ENCODE measurements at places on chromosomes 2 and 18.
A peak's percentile ranks its signal among the peaks of the same experiment; 100 is the strongest.

- DNase-seq = no peak
These were observed 13.5 kb downstream of the LMAN1 start for GRCh38 chr18:59345556-59345955.

- DNase-seq = no peak
These were observed 232.8 kb downstream of the DYM start for GRCh38 chr18:49227441-49228165.

DNA sequence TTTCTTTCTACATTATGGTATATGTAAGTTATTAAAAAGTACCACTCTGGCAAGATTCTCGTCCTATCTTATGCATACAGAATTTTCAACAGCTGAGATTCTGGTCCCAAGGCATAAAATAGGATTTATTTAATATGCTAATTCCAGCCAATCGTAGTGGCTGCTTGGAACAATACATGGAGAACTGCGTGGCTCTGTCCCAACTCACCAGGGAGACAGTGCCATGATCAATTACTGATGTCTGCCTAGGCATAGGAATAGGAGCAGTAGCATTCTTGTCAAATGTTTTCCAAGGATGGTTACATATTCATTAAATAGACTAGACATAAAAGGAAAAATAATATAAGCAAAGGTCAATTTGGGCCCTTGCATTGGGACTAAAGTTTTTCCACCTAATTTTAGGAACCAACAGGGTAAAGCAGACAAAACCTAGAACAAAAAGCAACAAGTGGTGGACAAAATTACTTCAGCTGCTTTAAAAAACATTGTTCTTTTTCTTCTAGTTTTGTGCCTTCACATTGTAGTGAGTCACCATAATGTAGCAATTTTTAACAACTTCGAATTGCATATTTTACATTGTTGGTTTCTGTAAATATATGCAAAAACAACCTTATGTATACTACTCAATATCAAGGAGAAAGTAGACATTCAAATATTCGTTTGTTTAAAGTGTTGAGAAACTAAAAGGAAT is 232.8 kb upstream of the ATP5MC3 start:
- no peak for DNase-seq

- no peak for DNase-seq
These were observed 67.5 kb downstream of the PLCL1 start for GRCh38 chr2:197871780-197872456.

DNA sequence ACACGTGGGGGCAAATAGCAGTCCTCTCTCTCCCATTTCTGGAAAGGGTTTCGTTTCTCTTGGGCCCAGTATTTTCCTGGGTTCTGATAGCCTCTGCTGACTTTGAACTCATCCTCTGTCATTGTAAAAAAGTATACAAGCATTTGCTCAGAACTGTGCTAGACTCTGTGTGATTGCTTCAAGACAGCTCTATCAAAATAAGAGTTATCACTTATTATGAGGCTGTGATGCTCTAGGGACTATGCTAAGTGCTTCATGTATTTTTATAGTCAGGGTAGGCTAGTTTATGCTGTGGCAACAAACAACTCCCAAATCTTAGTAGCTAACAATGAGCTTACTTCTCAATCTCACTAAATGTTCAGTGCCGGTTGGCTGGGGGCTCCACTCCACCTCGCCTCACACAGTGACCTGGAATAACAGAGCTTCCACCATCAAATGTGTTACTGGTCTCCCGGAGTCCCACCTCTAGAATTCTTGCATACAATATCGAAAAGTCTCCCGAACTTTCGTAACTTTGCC is 110.8 kb upstream of the CDC42EP3 start:
- DNase-seq = no peak

DNA sequence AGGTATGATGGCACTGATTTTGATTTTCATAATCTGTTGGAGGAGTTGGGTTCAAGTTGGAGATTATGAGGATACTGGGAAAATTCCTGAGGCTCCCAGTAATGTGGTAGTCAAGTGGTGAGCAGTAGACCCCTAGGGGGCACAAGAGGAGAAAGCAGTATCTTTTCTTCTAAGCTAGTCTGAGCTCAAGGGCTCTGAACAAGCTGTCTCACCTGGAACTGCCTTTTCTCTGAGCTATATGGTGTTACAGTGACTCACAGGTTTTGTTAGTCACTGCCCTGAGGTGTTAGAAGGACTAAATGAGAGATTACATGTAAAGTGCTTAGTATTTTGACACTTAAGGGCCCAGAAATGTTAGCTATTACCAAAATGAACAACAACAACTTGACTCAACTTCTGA is 42.2 kb downstream of the CD302 start:
- DNase-seq = no peak

- no peak for DNase-seq
These were observed 220.2 kb upstream of the APCDD1 start for GRCh38 chr18:10234281-10234680.

DNA sequence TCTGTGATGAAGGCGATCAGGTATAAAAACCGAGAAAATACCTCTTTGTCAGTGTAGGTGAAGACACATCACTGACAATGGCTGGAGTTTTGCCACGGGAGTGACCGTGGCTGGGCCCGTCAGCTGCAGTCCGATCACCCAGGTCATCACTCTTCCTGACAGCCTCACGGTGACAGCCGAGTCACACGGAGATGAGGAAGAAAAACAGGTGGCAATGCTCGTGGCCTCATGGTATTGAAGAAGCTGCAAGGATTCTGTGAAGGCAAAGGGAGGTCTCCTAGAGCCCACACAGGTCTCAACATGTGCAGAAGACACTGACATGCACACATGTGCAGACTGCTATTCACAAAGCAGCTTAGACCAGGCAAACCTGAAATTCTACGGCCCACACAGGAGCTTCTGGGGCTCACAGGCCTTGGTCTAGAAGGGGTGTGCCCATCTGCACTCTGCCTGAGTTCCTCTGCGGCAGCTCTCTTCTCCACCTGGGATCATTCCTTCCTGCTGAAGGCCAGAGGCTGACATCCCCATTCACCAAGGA is 7.4 kb downstream of the COPS9 start:
- no peak for DNase-seq

GRCh38 chr2:56297671-56298070 is 113.9 kb downstream of the CCDC85A start:
- no peak for DNase-seq

GRCh38 chr2:73561422-73561821 is 80.8 kb downstream of the NAT8 start:
- DNase-seq = no peak

- DNase-seq = no peak
These were observed 53.3 kb upstream of the TTN start for GRCh38 chr2:178860551-178860950.

DNA sequence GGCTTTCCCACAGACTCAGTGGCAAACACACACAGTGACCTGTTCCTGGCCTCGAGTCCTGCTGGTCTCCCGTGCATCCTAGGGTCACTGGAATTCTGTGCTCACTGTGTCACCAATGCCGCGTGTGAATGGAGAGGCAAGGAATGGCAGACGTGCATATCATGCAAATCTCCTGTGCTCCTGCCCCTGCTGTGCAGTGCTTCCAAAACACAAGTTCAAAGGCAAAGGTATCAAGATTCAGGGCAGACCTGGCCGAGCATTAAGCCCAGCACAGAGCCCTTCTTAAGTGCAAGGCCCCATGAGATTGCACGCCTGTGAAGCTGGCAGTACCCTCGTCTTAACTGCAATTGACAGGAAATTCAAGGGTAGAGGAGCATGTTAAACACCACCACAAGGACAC is 129.1 kb downstream of the NDUFA10 start:
- DNase-seq = no peak

- DNase-seq = no peak
These were observed 176.0 kb downstream of the THADA start for GRCh38 chr2:43419876-43420275.

DNA sequence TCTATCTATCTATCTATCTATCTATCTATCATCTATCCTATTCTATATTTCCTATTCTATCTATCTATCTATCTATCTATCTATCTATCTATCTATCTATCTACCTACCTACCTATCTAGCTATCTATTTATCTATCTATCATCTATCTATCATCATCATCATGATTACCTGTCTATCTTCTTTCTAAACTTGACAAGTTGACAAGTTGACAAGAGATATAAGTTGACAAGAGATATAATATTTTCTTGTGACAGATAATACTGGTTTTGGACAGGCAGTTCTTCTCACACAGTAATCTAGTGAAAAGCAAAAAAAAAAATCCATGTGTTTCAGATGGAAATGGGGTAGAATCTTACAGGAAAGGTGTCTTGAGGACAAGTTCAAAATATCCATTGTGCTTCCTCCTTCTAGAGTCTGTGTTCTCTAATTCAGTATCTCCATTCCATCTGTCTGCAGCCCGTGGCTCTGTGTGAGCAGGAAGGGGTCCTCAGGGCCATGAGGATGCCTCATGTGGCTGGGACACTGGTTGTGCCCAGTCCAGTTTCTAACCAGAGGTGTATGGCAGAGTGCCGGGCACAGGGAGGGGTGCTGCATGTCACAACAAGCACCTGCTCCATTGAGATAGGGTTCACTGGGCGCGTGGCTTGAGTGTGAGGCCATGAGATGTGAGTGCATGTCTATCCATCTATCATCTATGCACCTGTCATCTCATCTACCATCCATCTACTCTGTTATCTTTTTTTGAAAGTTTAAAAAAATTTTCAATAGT is 212.4 kb upstream of the PXDN start:
- no peak for DNase-seq

DNA sequence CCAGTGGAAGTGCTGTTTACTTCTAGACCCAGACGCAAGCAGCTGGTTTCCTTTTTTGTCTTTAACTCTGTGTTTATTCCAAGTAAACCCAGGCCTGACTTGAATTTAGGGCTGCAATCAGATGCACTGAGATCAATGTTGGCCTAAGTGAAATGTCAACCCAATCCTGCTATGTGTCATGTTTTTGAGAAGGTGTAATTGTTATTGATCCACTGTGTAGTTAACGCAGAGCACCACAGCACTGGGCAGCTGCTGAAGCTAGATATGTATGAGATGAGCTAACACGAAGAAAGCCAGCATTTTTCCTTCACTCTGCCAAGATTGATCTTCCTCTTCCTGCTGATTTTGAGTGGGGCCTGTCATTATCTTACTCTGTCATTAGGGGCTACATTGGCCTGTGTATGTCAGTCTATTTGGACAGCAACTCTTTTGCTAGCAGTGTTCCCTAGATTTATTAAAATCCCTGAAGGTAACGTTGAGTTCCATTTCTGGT is 18.9 kb upstream of the DLX1 start:
- DNase-seq = no peak

DNA sequence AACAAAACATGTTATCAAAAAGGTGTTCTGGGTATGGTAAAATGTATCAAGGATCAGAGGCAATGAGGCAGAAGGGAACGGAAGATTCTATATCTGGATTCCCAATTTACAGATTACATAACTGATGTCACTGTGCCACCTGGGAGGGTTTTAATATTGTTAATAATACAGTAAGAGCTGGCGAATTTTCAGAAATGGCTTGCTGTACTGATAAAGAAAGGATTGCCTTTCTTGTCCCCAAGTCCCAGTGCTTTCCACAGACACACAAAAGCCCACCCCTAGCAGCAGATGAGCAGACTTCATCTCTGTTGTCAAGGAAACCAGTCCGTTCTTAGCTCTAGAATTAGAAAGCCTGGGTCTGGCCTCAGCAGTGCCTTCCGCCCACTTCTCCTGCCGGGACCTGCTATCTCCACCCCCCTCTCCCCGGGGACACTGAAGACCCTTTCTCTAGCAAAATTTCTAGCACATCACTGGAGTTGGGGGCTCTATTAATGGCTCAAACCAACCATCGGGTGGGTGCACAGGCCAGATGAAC is 34.3 kb downstream of the ADD2 start:
- DNase-seq = no peak

DNA sequence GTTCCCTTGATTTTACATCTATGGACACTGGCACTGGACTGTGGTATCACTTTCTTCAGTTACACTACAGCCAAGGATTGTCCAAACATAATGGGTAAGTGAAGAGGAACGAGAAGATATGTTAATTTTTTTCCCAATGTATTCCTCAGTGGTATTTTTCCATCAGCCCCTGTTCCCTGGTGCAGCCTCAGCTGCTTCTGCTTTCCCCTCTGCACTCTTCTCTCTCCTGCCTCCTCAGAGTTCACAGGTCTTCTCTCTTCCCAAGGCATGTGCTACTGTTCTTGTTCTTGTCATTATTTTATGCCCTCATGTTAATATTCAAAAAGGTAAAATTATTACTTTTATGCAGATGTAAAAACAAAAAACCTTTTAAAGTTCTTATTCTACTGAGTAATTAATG is 378.0 kb upstream of the NRXN1 start:
- DNase-seq = no peak

GRCh38 chr2:31337197-31337596 is 77.3 kb downstream of the XDH start:
- no peak for DNase-seq

DNA sequence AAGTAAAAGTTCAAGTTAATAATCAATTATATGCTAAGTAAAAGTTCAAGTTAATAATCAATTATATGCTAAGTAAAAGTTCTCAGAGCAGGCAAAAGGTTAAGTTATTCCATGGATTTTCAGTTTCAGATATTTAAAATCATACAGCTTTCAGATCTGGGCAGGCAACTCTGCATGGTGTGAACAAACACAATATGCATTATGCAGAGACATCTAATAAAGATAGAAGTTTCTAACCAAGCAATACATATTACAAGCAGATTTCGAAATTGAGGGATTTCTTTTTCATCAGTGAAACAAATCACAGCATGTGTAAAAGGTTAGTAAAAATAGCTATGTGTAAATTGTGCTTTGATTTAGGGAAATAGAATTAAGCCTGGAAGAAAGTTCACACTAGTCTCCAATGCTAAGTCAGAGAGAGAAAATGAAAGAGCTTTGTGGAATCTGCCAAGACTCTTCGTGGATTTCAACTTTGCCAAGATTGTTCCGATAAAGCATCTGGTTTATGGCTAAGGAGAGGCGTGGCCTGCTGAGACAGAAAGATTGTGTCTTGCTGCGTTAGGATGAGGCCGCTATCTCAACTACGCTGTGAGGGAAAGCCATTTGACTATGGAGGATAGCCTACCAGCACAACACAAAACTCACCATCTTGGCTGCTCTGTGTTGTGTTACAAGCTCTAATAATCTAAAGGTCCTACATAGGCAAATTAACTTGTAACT is 60.1 kb upstream of the SLC16A14 start:
- DNase-seq = no peak

- peak; percentile 75 for DNase-seq
These were observed 3.5 kb downstream of the RHOB start for GRCh38 chr2:20450201-20450999.

DNA sequence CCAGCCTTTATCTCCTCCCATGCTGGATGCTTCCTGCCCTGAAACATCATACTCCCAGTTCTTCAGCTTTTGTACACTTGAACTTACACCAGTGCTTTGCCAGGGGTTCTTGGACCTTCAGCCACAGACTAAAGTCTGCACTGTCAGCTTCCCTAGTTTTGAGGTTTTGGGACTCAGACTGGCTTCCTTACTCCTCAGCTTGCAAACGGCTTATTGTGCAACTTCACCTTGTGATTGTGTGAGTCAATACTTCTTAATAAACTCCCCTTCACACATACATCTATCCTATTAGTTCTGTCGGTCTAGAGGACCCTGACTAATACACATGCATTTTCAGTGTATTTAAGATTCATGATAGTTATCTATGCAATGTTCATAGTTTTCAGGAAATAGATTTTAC is 35.8 kb upstream of the ZNF804A start:
- DNase-seq = no peak

All from hypothalamus (tissue), 51 donors.